ENCODE measurements at places on chromosomes 12 and 14.

GRCh38 chr12:59675461-59675860, 79.6 kb downstream of the SLC16A7 start:
- DNase-seq = no peak

DNA sequence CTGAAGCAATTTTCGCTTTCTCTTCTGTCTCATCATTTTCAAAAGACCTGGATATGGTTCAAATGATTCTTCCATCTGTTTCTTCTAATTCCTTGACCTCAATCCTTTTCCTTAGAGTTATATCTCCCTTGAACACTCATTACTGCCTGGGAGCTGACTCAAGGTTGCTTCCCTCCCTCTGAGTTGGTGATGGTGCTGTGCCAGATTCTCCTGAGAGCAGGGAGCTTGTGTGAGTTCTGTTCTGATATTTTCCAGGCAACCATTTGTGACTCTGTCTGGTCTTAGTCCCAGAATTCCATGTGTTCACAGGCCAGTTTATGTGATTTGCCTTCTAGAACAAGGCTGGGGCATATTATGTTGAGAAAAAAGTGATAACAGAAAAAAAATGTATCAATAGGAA, 505.1 kb upstream of the SYT1 start:
- no peak for DNase-seq

GRCh38 chr12:122979908-122980182, 636 bp upstream of the ARL6IP4 start:
- no peak for DNase-seq

GRCh38 chr14:64737391-64738280, 33.4 kb downstream of the PLEKHG3 start:
- no peak for DNase-seq

- no peak for DNase-seq
Measured at GRCh38 chr12:47822401-47822800, 2.7 kb upstream of the HDAC7 start.

- DNase-seq = no peak
Measured at GRCh38 chr12:111412007-111412829, 6.5 kb downstream of the SH2B3 start.

DNA sequence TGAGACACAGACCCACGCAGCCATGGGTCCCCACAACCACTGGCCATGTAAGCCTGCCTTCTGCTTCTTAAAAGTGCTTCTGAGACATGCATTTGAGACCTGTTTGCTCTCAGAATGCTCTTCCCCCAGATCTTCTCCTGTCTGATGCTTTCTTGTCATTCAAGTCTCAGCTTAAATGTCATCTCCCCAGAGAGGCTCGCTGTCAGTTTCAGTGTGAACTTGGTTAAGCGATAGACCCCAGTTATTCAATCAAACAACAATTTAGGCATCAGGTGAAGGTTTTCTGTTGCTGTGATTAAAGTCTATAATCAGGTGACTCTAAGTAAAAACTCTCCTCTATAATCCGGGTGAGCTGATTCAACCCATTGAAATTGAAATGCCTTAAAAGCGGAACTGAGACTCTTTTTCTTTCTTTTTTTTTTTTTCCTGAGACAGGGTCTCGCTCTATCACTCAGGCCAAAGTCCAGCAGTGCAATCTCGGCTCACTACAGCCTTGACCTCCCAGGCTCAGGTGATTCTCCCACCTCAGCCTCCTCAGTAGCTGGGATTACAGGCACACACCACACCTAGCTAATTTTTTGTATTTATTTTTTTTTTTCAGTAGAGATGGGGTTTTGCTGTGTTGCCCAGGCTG, 123.4 kb downstream of the KSR2 start:
- no peak for DNase-seq

DNA sequence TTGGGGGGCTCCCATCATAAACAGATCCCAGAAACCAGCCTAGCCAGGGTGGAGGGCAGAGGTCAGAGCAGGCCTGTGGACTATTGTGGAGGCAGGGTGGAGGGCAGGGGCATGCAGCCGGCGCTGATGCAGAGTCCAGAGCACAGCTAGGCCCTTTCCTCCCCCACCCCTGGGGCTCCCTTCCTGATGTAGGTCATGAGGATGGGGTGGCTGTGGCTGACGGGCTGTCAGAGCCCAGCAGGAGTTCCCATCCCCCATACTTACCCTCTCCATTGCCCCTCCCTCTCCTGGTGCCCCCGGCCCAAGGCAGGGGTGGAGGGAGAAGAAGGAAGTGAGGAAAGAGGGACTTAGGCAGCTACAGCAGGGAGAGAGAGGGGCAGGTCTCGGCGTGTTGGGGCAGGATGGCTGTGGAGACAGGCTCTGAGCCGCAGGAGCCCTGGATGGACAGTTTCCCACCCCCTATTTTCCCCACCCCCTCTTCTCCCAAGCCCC, 5.7 kb upstream of the ZNF385A start:
- no peak for DNase-seq

- no peak for DNase-seq
Measured at GRCh38 chr14:93011141-93011529, 88.2 kb downstream of the CHGA start.

GRCh38 chr14:58787592-58787991, 149.8 kb downstream of the DACT1 start:
- no peak for DNase-seq

- peak; percentile 21 for DNase-seq
Measured at GRCh38 chr14:23300687-23301223, 1.9 kb downstream of the PPP1R3E start.

DNA sequence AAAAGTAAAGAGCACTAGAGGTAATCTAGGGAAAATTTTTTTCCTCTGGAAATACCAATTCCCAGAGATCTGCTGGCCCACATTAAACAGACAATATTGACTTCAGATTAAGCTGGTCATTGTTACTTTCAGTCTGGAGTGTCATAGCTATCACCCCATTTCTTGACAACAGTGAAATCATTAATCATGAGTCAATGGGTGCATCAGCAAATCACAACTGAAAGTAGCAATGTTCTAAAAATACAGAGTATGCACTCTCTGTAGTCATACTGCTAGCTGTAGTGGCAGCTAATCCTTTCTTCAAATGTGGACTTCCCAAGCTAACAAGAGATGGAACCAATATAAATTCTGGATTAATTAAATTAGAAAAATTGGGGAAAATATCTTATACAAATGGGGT, 129.9 kb downstream of the CPNE8 start:
- peak; percentile 44 for DNase-seq

GRCh38 chr12:98406378-98406777, 109.0 kb upstream of the TMPO start:
- no peak for DNase-seq

DNA sequence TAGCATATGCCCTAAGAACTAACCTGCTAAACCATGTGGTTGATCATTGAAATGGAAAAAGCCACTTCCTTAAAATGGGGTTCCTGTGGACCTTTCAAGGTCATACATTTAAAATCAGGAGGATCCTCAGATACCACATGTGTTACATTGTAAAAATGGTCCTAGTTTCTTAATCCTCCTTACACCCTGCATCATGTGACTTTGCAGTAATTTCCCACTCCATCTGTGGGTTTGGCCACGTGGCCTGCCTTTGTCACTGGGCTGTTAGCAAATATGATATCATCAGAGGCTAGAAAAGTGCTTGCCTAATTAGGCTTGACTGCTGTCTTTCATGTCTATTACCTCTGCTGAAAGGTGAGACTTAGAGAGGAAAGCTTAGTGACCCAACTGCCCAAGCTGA, 70.7 kb downstream of the CMKLR1 start:
- DNase-seq = no peak

DNA sequence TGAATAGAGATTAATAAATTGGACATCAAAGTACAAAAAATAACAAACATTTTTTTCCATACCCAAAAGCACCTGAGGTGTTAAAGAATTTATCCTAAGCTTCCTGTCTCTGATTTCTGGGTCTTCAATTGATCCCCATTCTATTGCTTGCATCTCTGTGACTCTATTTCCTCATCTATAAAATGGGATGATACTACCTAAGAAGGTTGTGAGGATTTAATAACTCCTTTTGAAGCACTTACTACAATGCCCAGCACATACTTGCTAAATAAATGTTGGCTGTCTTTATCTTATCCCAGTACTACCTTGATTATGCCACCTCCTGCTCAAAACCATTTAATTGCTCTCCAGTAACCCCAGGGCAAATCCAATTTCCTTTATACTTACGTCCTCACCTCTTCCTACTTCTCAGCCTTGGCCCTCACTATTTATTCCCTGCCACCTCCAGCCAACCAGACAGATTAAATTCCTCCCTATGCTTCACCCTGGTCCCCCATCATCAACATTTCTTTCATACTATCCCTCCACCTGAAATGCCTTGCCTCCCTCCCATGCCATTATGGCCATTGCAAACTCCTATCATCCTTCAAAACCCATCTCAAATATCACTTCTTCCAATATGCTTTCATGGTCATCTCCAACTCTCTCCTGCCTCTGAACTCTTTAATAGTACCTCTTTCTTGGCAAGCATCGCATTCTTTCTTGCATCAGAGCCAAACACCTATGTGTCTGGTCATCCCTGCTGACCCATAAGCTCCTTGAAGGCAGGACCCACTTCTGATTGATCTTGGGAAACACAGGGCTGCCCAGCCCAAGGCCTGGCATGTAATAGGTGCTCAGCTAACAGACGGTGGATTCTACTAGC, 7.9 kb upstream of the ASIC1 start:
- DNase-seq = no peak

GRCh38 chr14:68028075-68028474, 208.5 kb downstream of the RAD51B start:
- DNase-seq = no peak

- DNase-seq = no peak
Measured at GRCh38 chr12:91094032-91094662, 17.1 kb downstream of the LUM start.
